Stimulated activated CD8-positive, alpha-beta memory T cell treated with anti-CD3 and anti-CD28 coated beads, Interleukin-4, amount 100 ng/mL, for 1 hour (primary cell): ENCODE measurements at places on chromosomes 11 and 22.

DNA sequence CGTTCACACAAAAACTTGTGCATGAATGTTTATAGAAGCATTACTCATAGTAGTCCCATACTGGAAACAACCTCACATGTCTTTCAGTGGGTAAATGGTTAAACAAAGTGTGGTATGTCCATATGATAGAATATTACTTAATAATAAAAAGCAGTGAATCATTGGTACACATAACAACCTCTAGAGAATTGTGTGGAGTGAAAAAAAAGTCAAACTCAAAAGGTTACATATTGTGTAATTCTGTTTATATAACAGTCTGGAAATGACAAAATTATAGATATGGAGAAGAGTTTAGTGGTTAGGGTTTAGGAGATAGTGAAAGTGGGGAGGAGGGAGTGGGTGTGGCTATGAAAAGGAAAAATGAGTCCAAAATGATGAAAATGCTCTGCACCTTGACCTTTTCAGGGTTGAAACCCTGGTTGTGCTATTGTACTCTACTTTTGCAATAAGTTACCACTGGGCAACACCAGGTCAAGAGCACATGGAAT lies 243.4 kb upstream of the DDI1 start:
- no peak for DNase-seq

GRCh38 chr11:95516786-95517185 lies 272.8 kb downstream of the FAM76B start:
- no peak for DNase-seq

DNA sequence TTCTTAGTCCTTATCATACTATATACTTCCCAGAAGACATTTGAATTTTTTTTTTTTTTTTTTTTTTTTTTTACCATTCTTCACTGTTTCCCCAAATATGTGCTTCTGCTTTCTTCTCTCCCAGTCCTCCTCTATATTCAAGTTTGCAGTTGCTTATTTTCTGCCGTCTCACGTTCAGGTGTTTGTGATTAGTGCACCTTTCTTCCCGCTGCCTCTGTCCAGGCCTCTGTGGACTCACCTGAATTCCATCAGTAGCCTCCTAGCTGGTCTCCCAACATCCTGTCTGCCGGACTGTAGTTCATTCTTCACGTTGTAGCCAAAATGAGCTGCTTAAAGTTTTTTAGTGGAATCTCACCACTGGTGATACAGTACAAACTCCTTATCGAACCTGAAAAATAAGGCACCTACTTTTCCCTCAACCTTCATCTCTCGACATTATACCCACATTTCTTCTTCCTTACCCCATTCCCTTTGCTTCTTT lies 795 bp upstream of the MSANTD4 start:
- no peak for DNase-seq

DNA sequence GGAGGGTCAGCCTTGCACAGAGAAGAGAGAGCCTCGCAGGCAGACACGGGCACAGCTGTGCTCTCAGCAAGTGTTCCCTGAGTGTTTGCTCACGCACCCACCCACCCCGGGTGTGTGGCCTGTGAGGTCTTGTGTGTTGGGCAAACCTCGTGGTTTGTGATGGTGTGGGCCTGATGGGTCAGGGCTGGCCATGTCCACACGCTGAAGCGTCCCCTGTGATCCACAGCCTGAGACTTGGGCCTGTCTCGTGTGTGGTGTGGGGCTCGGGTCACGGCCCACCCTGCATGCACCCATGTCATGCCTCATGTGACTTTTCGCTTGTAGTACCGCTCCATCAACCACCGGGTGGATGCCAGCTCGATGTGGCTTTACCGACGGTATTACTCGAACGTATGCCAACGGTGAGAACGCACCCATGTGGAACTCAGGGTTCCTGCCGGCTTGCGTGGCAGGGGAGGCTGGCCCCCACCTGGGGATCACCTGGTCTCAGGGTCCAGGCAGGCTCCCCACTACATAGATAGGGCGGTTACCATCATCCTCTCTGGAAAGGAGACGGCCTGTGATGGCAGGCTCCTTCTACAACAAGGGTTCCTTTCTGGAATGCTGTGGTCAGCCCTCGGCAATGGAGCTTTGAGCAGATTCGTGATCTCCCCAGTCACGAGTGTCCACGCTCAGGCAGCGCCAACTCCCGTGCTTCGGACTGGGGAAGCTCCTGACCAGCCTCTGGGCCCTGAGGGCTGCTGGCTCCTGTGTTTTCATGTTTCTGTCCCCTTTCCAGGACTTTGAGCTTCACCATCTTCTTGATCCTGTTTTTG lies 5.9 kb downstream of the TPCN2 start:
- DNase-seq = no peak

GRCh38 chr11:63775191-63775590 lies 6.6 kb upstream of the ZFTA start:
- DNase-seq = no peak

GRCh38 chr11:57153448-57153847 lies 28.3 kb upstream of the LRRC55 start:
- DNase-seq = no peak

DNA sequence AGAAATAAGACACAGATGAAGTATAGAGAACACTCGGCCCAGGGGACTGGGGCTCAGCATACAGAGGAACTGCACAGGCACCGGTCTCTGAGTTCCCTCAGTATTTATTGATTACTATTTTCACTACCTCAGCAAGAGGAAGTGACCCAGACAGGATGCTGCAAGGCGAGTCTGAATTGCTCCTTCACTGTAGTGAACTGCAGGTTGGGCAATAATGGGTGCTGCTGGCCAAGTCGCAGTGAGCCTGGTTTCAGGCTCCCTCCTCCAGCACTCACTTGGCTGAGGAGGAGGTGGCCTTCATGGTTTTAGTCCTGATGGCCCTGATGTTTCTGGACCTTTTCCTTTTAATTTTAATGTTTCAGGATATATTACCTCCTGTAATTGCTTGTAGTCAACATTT lies 10.4 kb downstream of the OR52K2 start:
- DNase-seq = no peak

DNA sequence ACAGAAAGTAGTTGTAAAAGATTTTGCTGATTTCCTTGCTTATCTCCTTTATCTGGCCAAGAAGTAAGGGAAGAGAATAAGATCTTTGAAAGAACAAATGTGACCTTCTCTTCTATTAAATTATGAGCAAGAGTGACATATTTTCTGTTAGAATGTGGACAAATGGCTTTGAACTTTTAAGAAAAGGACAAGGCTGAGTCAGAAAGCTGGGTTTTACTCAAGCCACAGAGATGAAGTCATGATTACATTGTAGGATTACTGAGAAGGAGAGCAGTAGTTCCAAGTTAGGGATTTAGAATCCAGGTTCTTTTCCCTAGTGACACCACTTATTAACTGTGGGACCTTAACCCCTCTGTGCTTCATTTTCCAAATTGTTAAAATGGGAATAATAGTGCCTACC lies 13.5 kb downstream of the CCDC90B start:
- DNase-seq = no peak

DNA sequence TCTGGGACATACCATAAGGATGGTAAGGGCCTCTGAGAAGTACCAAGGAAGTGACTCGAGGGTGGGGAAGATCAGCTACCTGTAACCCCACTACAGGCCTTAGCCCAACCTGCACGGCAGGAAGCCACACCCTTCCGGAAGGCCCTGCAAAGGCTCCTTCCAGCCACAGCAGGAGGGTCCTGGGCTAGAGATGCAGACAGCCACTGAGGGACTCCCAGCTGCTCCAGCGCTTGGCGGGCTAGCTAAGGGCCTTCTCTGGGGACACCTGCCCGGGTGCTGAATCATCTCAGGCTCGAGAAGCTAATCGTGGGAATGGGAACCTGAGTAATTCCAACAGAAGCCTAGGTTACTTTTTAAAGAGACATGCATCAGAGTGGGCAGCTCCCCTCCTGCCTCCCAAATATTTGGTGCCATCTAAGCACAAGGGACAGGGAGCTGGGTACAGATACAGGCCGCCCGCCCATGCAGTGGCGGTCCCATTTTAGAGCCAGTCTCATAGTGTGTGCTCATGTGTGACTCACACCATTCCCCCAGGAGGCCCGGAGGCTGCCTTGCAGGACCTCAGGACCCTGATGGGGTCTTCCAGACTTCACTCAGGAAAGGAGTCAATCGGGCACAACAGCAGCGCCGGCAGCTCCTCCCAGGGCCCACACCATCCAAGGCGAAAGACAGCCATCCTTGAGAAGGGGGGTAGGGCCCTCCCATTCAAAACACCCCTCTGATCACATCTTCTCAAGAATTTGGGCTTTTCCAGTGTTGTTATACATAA lies 8.0 kb downstream of the MYH9 start:
- no peak for DNase-seq

DNA sequence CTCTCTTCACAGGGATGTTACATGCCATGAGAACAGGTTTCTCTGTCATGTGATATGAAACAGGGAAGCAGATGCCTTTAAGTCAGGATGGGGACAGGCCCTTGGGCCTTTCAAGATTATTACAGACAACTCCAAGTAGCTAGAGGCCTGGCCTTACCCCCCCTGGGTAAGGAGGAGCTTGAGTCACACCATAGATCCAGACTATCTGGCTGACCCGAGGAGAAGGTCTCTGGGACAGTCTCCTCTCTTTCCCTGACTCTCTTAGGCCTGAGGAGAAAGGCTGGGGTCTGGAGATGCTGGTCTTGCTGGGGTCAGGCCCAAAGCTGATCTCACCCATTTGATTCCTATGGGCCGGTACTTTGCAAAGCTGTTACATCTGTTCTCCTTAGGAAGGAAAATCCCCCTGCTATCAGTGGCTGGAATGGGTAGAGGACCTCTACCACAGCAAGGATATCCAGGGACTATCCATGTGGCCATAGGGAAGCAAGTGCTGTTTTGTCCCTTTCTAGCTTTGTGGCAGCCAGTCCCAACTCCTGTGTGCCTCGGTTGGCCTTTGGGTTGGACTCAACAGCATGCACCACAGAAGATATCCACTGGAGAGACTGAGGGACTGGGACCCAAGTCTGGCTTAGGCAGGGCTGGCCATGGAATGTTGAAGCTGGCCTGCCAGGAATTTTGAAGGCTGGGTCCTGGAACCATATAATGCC lies 25.2 kb downstream of the RELT start:
- no peak for DNase-seq

- DNase-seq = no peak
These were observed 3.2 kb upstream of the SLC25A22 start for GRCh38 chr11:801097-801780.

DNA sequence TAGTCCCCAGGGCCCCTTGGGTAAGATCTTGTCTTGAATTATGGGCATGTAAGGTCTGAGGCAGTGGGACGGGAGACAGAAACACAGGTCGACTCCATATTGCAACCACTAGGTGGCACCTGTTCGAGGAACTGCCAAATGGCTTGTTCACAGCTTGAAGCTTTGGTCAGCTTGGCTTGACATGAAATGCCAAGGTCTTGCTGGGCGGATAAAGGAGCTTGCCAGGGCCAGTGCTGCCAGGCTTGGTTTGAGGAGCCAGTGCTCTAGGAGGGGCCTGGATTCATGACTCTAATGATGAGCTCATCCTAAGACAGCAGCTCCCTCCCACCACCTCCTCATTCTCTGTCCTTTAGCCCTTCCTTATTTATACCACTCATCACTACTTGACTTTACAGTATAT lies 11.9 kb upstream of the NRIP3 start:
- no peak for DNase-seq

DNA sequence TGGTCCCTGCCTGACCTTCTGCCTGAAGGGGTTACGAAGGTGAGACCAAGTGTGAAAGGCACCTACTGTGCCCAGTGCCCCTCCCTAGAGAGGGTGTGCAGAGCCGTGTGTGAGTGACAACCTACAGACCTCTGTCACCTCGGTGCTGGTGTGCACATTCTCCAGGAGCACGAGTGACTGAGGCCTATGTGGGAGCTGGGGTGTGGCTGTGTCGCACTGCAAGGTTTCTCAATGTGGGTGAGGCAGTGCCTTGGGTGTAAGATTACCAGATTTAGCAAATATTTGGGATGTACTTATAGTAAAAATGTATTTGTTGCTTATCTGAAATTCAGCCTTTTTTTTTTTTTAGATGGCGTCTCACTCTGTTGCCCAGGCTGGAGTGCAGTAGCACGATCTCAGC lies 5.6 kb downstream of the STARD10 start:
- no peak for DNase-seq

GRCh38 chr11:113674397-113674685 lies 31.8 kb downstream of the TMPRSS5 start:
- DNase-seq = no peak

DNA sequence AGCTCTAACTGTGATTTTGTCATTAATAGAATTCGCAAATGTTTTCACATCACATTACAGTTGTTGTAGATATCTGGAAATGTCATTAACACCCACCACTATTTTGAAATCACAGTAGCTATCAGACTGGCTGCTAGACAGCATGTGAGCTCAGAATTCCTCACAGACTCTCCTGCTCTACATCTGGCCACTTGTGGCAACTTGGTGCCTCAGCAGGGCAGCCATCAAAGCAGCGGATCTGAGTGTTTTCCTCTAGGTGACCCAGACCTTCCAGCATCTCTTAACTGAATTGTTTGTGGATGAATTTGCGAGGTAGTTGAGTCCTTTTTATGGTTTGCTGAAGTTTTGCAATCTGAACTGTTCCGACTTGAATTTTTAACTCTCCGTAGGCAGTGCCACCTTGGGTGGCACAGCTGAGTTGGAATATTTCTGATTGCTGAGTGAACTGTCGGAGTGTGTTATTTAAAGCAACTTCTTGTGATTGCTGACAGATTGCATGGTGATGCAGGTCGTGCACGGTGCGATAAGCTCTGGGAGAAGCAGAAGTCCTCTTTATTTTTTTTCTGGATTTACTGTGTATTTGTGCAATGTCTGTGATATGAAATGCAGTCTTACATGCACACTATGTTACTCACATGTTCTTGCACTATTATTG lies 114.0 kb upstream of the PLET1 start:
- DNase-seq = no peak

DNA sequence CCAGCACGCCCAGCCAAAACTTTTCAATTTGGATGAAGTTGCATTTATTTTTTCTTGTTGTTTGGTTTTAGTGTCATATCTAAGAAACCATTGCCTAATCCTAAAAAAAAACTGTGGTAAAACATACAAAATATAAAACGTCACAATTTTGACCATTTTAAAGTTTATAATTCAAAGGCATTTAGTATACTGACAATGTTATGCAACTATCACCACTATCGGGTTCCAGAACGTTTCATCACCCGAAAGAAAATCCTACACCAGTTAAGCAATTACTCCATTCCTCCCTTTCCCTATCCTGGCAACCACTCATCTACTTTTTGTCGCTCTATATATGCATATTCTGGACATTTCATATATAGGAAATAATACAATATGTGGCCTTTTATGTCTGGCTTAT lies 30.5 kb upstream of the PHOX2A start:
- no peak for DNase-seq

GRCh38 chr11:14374922-14375830 lies 16.2 kb upstream of the RRAS2 start:
- no peak for DNase-seq

- DNase-seq = no peak
These were observed 2.0 kb upstream of the JAML start for GRCh38 chr11:118226781-118227180.
